ENCODE measurements at places on chromosomes 7 and 10.
A peak's percentile ranks its signal among the peaks of the same experiment; 100 is the strongest.

DNA sequence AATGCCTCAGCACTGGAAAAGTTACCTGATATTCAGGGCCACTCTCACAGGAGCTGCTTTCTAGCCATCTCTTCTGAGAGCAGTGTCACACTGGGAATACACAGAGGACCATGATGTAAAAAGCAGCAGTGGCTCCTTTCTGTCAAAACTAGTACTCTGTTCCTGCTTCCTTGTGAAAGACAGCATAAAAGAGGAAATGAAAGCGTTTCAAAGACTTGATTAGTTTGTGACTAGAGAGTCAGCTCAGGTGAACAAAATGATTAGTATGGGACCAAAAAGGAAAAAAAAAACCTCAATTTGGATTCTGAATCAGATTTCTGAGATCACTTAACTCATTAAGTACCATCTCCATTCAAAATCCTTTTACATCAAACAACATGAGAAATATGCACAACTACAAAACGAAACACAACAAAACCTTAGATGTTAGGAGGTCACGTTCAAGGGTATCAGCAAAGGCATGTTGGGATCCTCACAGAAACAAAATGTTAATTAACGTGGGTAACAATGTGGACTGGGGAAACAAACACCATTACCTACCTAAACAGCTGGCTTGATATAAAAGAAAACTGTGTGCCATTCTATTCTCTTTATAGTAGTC, 103.7 kb downstream of the MACC1 start:
- no peak for DNase-seq

DNA sequence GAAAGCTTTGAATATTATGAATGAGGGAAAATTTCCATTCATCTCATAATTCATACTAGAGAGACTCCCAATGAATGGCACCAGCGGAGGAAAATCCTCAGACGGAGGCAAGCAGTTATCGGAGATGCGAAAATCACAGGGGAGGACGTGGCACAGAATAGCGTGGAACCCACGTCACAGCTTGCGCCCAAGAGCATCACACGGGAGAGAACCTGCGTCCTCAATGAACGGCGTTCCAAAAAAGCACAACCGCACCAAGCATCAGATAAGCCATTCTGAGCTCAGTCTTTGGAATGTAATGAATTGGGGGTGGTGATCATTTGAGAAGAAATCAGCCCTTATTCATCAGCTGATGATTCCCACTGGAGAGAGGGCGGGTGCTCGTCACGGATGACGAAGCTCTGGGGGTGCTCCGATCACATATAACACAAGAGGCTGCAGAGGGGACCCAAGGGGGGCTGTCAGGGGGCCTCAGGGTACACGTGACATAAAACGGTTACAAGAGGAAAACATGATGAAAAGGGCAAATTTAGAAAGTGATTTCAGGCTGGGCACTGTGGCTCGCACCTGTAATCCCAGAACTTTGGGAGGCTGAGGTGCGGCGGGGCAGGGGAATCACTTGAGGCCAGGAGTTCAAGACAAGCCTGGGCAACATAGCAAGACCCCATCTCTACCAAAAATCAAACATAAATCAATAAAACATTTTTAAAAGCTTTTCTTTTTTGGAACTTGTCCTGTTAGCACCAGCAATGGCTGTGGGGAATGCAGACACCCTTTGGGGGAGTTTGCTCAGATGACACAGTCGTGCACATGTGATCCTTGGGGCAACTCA, 33.8 kb upstream of the FIS1 start:
- no peak for DNase-seq

- no peak for DNase-seq
Observed at GRCh38 chr10:86017841-86018734, 348.5 kb downstream of the GRID1 start.

- DNase-seq, result peak; percentile 58
Observed at GRCh38 chr7:44490351-44491200, at the start of gene NUDCD3. Gene NUDCD3, minus strand, starts transcription at chr7:44490658. Its CDS starts 58 bp downstream, at chr7:44490600.

GRCh38 chr10:5423771-5424170, 11.4 kb downstream of the NET1 start:
- DNase-seq, result no peak

DNA sequence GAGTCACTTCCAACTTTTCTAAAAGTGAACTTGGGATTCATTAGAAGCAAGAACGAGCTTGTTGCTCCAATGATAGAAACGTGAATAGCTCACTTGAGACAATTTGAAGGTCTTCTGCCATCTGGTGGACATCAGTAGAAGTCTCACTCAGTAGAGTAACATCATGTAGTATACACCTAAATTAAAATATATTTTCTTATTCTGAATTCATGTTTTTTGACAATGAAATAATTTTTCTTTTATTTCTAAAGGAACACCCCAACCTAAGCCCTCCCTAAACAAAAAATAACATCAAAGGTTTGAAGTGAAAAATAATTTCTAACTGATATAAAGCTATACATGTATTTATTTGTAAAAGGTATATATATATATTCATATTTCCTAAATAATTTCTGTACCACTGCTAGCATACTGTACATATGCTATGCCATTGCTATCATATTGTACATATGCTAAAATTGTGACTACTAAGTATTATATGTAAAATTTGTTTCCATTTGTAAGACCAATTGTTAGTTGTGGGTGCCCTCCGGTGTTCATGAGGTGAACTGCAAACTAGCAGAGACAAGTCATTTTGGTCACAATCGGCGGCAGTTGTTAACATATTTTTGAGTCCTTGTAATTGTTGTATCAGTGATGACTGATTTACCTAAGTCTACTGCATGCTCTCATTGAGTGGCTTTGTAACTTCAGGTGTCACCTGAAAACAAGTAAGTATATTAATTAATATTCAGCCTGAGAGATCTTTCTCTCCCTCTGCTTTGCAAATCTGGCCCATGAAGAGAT, 121.9 kb downstream of the PTPRZ1 start:
- peak; percentile 54 for DNase-seq

GRCh38 chr7:123580406-123581161, 21.0 kb upstream of the ASB15 start:
- no peak for DNase-seq

DNA sequence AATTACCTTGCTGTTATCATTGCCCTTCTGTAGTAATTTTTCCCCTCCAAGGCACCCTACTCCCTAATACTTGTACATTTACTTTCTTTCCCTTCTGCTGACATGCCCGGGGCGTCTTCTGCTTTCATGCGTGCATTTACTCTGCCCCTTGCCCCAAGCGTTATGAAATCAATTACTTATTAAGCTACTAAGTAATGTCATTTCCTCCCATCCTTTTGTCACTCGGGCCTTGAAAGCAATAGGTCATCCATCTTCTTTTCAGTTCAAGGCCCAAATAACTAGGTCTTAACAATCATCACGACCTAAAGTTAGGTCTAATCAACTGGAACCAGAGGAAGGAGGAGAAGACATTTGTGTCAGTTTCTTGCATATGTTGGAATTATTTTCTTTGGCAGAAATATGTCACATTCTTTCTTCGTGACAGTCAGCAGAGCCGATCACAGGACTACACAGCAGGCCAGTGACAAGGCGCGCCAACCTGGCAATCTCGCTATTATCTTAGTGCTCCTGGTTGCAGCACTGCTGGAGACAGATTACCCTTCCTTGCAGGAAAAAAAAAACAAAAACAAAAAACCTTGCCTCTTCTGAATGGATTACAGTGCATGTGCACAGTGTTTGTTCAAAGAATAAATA, 179.2 kb downstream of the RELN start:
- DNase-seq, result no peak

DNA sequence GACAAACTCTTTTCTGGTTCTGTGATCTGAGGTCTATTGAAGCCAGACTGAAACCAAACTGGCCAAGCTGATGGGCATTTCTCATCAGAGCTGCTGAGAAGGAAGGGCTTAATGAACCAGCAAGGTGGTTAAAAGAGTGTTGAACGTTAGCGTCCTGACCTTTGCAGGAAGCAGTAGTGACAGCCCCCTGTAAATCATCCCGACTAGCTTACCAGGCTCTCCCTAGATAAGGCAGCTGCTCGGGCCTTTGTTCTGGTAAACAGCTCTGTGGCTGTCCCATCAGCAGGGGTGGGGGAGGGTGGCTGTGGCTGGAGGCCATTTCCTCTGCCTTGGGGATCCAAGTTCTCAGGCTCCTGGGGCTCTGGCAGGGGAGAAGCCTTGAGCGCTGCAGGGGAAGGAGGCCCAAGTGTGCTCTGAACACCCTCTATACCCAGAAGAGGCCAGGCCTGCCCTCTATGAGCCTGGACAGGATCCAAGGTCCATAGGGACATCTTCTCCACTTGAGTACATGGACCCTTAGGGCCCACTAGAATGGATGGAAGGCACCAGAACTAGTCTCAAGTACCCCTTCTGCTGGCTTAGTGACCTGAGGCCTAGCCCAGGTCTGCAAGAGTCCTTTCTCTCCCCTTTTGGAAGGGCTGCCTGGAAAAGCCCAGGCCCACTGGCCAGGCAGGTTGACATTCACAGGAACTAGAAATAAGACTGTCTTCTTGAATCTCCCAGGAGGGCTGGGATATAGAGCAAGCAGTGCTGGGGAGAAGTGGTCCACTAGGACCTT, 134.6 kb downstream of the ARHGAP22 start:
- no peak for DNase-seq

GRCh38 chr10:78331391-78331922, 297.8 kb downstream of the RPS24 start:
- peak; percentile 43 for DNase-seq

- DNase-seq, result no peak
Observed at GRCh38 chr10:31321396-31321941, 2.5 kb downstream of the ZEB1 start.

- DNase-seq, result no peak
Observed at GRCh38 chr7:155001756-155002410, 1.0 kb downstream of the PAXIP1 start.

GRCh38 chr7:134779741-134780065, 269 bp downstream of the CALD1 start:
- DNase-seq, result no peak

- DNase-seq, result no peak
Observed at GRCh38 chr10:104337521-104337984, 712 bp downstream of the ITPRIP start.

- no peak for DNase-seq
Observed at GRCh38 chr10:71801361-71801760, 28.0 kb upstream of the VSIR start.

- DNase-seq, result no peak
Observed at GRCh38 chr10:87923233-87923632, 59.8 kb downstream of the PTEN start.

DNA sequence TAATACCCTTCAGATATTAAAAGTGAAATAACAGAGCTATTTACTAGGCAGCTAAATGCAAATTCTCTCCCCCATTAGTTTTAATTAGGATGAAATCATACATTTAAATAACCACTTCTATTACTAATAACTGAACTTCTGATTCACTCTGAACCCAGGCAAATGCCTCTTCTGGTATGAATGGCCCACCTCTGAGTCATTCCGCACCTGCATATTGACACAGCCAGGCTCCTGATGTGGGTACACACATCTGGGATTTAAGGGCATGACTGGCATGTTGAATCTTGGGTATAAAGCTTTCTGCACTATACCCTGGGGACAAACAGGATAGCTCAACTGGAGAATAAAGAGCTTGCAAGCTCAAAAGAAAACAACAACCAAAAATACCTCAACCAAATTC, 140.9 kb downstream of the AUTS2 start:
- no peak for DNase-seq

DNA sequence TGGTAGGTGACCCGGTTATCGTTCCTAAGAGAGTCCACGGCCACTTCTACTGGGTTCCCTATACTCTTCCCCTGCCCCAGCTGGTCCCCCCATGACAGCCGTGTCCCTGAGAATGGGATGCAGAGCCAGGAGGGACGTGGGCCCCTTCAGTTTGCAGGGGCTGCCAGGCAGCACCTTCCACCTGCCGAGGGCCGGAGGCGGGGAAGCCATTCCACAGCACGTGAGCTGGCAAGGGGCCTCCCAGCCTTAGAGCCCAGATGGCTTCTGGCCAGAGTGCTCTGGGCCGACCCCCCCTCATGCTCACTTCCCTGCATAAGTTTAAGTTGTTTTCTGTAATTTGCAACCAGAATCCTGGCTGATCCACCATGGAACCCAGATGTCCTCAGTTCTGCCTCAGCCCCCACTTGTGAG, 39.0 kb downstream of the DIP2C start:
- DNase-seq, result no peak

DNA sequence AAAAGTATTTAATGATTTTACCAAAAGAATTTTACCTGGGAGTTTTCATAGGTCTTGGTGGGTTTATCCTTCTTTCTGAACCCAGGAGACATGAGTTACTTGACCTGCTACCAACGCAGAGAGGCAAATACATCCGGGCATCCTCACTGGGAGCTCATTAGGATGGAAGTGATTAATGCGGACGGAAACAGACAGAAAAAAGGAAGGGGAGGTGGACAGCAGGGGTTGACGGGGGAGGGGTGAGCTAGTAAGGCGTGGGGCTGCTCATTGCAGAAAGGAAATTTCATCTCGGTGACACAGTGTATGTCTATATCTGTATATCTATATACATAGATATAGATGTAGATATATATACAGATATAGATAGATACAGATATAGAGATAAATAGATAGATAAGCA, 408.2 kb upstream of the ADARB2 start:
- no peak for DNase-seq

DNA sequence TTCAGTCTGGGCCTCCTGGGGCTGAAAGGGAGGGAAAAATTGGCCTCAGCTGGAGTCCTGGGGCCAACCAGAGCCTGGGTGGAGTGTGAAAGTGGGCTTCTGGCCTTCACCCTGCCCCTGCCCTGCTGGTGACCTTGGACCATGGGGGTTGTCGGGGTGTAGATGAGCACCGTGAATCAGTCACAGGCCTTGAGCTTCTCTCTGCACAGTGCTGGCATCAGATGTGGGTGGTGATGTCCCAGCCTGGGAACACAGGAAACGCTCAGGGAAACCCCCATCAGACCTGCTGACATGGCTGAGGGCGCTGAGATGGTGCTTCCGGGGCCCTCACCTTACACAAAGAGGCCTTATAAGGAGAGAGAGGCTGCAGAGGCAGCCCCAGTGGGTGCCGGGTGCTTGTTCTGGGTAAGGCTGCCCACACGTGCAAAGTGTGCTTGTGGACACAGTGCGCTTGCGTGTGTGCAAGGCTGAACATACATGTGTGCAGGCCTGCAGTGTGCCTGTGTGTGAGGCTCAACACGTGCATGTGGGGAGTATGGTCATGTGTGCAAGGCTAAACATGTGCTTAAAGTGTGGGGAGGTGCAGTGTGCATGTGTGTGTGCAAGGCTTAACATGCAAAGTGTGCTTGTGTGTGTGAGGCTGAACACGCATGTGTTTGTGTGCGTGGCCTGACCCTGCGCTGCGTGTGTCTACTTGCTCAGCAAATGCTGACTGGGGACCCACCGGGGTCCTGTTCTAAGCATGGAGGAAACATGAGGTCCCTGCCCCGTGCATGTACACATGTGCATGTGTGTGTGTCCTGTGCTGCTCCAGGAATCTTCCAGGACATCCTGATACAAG, 6.5 kb downstream of the ARPC1B start:
- no peak for DNase-seq

DNA sequence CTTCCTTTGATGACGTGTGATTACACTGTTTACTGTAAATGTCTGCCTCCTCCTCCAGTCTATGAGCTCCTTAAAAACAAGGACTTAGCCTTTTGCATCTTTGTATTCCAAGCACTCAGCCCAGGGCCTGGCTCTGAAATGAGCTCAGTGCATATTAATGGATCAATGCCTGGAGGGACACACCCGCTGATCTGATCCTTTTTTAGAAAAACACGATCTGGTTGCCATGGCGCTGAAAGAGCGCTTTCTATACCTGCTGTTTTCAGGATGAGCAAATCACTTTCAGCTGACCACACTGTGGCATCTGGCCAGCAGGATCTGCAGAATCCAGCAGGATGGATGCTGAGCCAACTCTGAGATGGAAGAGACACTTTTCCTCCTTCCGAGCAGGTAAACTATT, 37.8 kb upstream of the GARS1 start:
- DNase-seq, result no peak

Measured in GM04504 (cell line).